Heart left ventricle (tissue), 16 donors: ENCODE measurements at places on chromosomes 5 and 9. TPM values are rescaled to one million over a fixed set of nuclear protein-coding genes. Genes with fewer than 3 reads are reported as not detected.

SPINK4 gene
- total RNA-seq: not detected

TMC1 gene
- total RNA-seq: not detected

CCDC192 gene
- not detected for total RNA-seq

WDR55 gene
- total RNA-seq: 13.6 TPM

PCDHB6 gene
- total RNA-seq: 0.74 TPM

CCDC171 gene
- total RNA-seq: 2.3 TPM

GALNT12 gene
- 0.44 TPM for total RNA-seq

HBEGF gene
- 48.7 TPM for total RNA-seq

MARCOL gene
- total RNA-seq: not detected

OTULIN gene
- 27.7 TPM for total RNA-seq

MTAP gene
- 19.4 TPM for total RNA-seq

GDF9 gene
- total RNA-seq: 0.25 TPM

ANKRD31 gene
- total RNA-seq: not detected

OTP gene
- not detected for total RNA-seq

LHX3 gene
- not detected for total RNA-seq

SLC6A3 gene
- total RNA-seq: 0.14 TPM

NOXA1 gene
- total RNA-seq: 4.6 TPM

SPATA31A3 gene
- not detected for total RNA-seq

OR13C4 gene
- not detected for total RNA-seq

FST gene
- 3.8 TPM for total RNA-seq

TIMD4 gene
- total RNA-seq: not detected

ZNF474 gene
- total RNA-seq: 0.25 TPM

FAF2 gene
- 11.6 TPM for total RNA-seq

ENTREP1 gene
- total RNA-seq: 23.8 TPM

PALM2AKAP2 gene
- total RNA-seq: 38.7 TPM

PHPT1 gene
- total RNA-seq: 236 TPM

HAVCR1 gene
- not detected for total RNA-seq

CA9 gene
- not detected for total RNA-seq

FSD1L gene
- total RNA-seq: 3.7 TPM

ELOVL7 gene
- 0.43 TPM for total RNA-seq

ENG gene
- total RNA-seq: 127 TPM

PTGES gene
- total RNA-seq: 0.61 TPM

BARHL1 gene
- not detected for total RNA-seq

DBN1 gene
- total RNA-seq: 60.7 TPM

CSF1R gene
- 143 TPM for total RNA-seq

ZNF367 gene
- total RNA-seq: 3.2 TPM

CXXC5 gene
- total RNA-seq: 36.3 TPM

PCDHB10 gene
- 0.81 TPM for total RNA-seq

SAXO1 gene
- total RNA-seq: 0.09 TPM

OBP2B gene
- not detected for total RNA-seq

FBN2 gene
- total RNA-seq: 28.0 TPM

PPIC gene
- total RNA-seq: 48.2 TPM

ITK gene
- total RNA-seq: 0.42 TPM

PCDHGA11 gene
- total RNA-seq: 5.4 TPM

ARL14EPL gene
- not detected for total RNA-seq

PKN3 gene
- 5.1 TPM for total RNA-seq

UBE2QL1 gene
- 19.7 TPM for total RNA-seq

PFN3 gene
- not detected for total RNA-seq

PDLIM4 gene
- total RNA-seq: 9.5 TPM

ADCY2 gene
- total RNA-seq: 0.14 TPM

ASB6 gene
- 13.4 TPM for total RNA-seq

HTR1A gene
- not detected for total RNA-seq

ENHO gene
- not detected for total RNA-seq

KDM4C gene
- 14.1 TPM for total RNA-seq

OR1J4 gene
- total RNA-seq: not detected
